ENCODE measurements at places on chromosomes 11 and 22.

- no peak for DNase-seq
These were observed at the start of gene MFRP for GRCh38 chr11:119346605-119347004. TSS of gene MFRP (minus strand) at chr11:119346705. CDS start at chr11:119346513, 192 bp downstream.

DNA sequence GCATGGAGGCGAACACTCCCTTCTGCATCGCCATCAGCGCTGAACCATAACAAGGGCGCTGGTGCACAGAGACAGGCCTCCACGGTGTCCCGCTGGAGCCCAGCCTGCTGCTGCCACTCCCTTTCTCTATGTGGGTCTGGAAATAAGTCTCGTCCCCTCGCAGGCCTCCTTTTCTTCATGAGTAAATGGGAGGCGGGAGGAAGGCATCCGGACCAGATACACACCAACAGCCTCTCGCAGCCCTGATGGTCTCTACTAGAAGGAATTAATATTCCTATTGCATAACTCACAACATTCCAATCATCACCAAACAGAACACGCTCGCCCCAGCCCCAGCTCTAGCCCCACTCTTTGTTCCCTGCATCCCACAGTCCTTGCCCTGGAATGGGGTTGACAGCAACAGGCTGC, 14.9 kb downstream of the RASD2 start:
- no peak for DNase-seq

- DNase-seq = no peak
These were observed 4.5 kb upstream of the MYO7A start for GRCh38 chr11:77123591-77123990.

- no peak for DNase-seq
These were observed 316.8 kb downstream of the CASP12 start for GRCh38 chr11:104581246-104581980.

DNA sequence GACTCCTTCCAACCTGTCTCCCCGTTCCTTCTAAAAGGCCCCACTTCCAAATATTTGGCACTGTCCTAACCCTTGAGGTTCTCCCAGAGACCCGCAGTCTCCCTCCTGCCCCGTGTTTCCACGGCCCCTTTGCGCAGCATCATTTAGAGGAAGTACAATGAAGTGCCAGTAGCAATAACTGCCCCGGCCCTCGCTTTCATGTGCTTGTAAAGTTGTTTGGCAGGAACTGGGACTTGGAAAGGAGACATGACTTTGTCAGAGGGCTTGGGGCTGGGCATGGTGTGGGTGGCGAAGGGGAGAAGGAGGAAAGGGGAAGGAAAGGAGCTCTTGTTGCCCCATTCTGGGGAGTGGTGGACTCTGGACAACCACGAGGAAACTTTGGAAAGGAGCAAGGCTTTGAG, 2.6 kb downstream of the CD44 start:
- DNase-seq = peak; percentile 73

GRCh38 chr11:67667490-67668191, 6.8 kb downstream of the ALDH3B2 start:
- DNase-seq = no peak

GRCh38 chr11:27100534-27100933, 59.9 kb downstream of the BBOX1 start:
- DNase-seq = peak; percentile 42

- DNase-seq = peak; percentile 55
These were observed 547 bp downstream of the TUBA8 start for GRCh38 chr22:18110954-18111758.

GRCh38 chr22:48842583-48842945, 985.1 kb downstream of the BRD1 start:
- DNase-seq = peak; percentile 16

- DNase-seq = no peak
These were observed 27.4 kb upstream of the PANX2 start for GRCh38 chr22:50143096-50143495.

- peak; percentile 52 for DNase-seq
These were observed 1.8 kb upstream of the CARS1 start for GRCh38 chr11:3058753-3059664.

DNA sequence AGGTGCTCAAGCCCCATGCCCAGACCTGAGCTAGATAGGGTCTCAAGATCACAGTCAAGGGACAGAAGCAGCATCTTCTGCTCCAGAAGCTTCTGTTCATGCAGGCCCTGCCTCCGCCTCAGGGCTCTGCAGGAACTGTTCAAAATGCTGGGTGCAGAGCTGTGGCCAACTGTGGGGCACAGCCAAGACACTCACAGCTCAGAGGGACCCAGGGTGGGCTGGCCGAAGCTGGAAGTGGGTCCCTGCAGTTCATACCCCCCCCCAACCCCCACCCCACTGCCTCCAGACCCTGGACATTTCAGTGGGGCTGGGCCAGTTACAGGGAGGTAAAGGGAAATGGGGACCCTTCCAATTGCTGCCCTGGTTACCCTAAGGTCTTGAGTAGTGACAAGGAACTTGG, 129.0 kb downstream of the CRYBB2 start:
- DNase-seq = no peak

GRCh38 chr11:132920451-132921096, 611.7 kb downstream of the OPCML start:
- DNase-seq = no peak

- DNase-seq = no peak
These were observed 950.9 kb upstream of the CHORDC1 start for GRCh38 chr11:91173701-91174100.

DNA sequence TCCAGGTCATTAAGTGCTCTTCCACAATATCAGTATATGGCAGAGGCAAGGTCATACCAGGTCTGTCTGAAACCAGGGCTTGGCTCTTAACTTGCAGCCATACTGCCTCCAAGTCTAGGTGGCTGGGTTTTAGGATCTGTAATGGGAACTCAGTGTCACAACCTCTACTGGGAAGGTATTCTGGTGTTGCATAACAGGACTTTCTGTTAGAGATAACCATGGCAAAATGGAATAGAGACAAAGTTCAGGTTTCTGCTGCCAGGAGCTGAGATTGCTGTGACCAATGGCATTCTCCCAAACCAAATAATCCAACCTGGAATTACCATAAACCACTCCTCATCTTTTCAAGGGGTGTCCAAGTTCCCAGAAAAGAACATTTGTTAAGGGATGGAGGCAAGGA, 6.8 kb upstream of the SAA1 start:
- no peak for DNase-seq

GRCh38 chr11:110907629-110908028, 195.4 kb upstream of the ARHGAP20 start:
- DNase-seq = no peak

GRCh38 chr11:110077831-110078325, 15.3 kb upstream of the ZC3H12C start:
- no peak for DNase-seq

DNA sequence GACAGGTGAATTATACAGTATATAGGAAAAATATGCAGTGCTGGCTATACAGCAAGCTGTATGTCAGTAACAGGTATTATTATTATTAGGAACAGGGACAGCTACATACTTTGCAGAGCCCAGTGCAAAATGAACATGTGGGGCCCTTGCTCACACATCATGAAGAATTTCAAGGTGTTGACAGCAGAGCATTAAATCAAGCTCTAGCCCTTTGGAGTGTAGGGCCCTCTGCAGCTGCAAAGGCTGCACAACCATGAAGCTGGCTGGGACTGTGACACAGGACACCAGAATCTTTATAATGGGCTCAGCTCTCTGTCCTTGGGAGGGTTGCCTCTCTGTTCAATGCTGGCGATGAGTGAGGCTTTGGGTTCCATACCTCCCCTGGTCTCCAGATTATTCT, 44.9 kb upstream of the DAGLA start:
- no peak for DNase-seq

DNA sequence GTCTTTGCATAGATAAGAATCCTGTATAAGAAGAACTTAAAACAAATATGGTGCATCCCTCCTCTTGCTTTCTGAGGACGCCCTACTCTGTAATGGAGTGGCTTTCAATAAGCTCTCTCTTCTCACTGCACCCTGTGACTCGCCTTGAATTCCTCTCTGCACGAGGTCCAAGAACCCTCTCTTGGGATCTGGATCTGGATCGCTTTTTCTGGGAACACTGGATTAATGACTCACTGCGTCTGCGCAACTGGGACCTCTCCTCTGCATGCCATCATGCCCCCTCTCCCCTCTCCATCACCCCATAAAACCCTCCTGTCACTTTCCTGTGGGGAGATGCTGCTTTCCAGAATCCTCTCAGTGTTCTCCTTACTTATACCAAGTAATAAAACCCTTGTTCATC, 15.1 kb upstream of the CABP2 start:
- DNase-seq = no peak

DNA sequence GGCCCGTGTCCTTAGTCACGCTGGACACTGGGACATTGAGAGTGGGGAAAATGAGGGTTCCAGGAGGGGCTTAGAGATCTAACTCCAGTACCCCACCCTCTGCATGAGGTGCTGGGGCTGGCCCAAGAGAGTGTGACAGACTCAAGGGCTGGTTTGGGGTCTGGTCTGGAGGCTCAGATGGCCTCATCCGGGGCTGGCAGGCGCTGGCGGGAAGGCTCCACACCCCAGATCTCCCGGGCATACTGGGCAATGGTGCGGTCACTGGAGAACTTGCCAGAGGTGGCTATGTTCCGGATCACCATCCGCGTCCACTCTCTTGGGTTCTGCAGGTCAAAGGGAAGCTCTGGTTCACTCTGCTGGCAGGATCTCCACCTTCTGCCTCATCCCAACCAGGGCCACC, 2.5 kb upstream of the RASGRP2 start:
- DNase-seq = peak; percentile 71

- no peak for DNase-seq
These were observed 51.5 kb upstream of the RPS13 start for GRCh38 chr11:17129003-17129402.

- DNase-seq = no peak
These were observed 529.8 kb upstream of the CADM1 start for GRCh38 chr11:116033931-116034553.

GRCh38 chr22:28938286-28938833, 55.0 kb downstream of the ZNRF3 start:
- DNase-seq = no peak

GRCh38 chr22:46033256-46034200, 56.6 kb upstream of the WNT7B start:
- DNase-seq = no peak

DNA sequence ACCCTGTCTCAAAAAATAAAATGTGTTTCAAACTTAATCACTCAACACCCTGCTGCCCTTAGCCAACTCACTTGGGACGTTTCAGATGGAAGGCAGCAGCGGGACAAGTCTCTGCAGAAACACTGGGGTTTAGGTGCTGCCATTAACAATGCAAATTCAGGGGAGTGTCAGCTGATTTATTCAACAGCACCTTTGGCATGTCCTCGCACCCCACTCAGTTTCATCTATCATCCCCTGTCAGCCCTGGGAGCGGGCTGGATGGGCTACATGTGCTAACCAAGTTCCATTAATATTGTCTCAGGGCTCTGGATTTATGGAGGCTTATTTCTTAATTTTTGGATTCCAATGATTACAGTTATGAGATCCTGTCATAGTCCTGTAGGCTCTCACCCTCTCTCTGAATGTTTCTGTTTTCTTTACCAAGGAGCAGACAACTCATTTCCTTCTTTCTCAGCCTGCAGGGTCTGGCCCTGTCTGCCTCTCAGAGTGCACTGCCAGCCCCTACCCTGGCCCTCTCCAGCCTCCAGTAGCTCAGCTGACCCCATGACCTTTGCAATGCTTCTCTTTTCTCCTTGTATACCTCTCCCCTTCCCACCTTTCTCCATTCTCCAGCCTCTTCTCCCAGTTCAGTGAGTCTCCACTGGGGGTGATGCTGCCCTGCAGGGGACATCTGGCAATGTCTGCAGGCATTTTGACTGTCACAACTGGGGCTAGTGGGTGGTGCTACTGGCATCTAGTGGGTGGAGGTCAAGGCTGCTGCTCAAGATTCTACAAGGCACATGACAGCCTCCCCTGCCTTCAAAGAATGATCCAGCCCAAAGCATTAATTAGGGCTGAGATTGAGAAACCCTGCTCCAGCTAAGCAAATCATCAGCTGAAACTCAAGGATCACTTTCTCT, 79.0 kb downstream of the APIP start:
- no peak for DNase-seq

- no peak for DNase-seq
These were observed 56.9 kb downstream of the MICAL2 start for GRCh38 chr11:12167061-12168000.
